ENCODE measurements at places on chromosomes 13 and 19. TPM values are rescaled to one million over a fixed set of nuclear protein-coding genes. Genes with fewer than 3 reads are reported as not detected.

Gene CHAMP1
- 15.3 TPM for total RNA-seq

Gene DBP
- 7.4 TPM for total RNA-seq

Gene C5AR1
- 2.7 TPM for total RNA-seq

Gene CYP2F1
- total RNA-seq, result not detected

Gene ADAMTSL5
- 20.6 TPM for total RNA-seq

Gene CPB2
- total RNA-seq, result 0.28 TPM

Gene ZNF728
- total RNA-seq, result not detected

Gene SERP2
- 0.18 TPM for total RNA-seq

Gene KRTDAP
- not detected for total RNA-seq

Gene RGCC
- 6.7 TPM for total RNA-seq

Gene BRME1
- total RNA-seq, result 6.5 TPM

Gene CLDND2
- total RNA-seq, result 0.95 TPM

Gene S1PR2
- total RNA-seq, result 2.9 TPM

Gene SPACA4
- not detected for total RNA-seq

Gene ADM5
- total RNA-seq, result 4.7 TPM

Gene HCN2
- 15.1 TPM for total RNA-seq

Gene SIAH3
- total RNA-seq, result not detected

Gene KISS1R
- total RNA-seq, result 0.92 TPM

Gene TNNI3
- 14.6 TPM for total RNA-seq

Gene CYP4F2
- total RNA-seq, result 0.21 TPM

Gene SLC25A41
- 0.21 TPM for total RNA-seq

Gene ZNF491
- 0.98 TPM for total RNA-seq

Gene ZNF208
- total RNA-seq, result not detected

Gene BABAM1
- total RNA-seq, result 79.5 TPM

Gene EID2
- total RNA-seq, result 163 TPM

Gene CD209
- not detected for total RNA-seq

Gene ZNF135
- not detected for total RNA-seq

Gene TIMM29
- 16.5 TPM for total RNA-seq

Gene ONECUT3
- total RNA-seq, result 16.5 TPM

Gene C19orf73
- total RNA-seq, result 1.4 TPM

Gene PGLYRP1
- total RNA-seq, result not detected

Data from Panc1 (cell line).